ENCODE measurements at places on chromosomes 5 and 9.

GRCh38 chr9:118129541-118129940 lies 425.3 kb downstream of the TLR4 start:
- DNase-seq, result no peak

GRCh38 chr5:42851481-42851880 lies 39.8 kb upstream of the SELENOP start:
- DNase-seq, result no peak

- DNase-seq, result no peak
These were observed 135.8 kb downstream of the DCP2 start for GRCh38 chr5:113112435-113112834.

GRCh38 chr5:95861864-95862561 lies 39.5 kb upstream of the GLRX start:
- no peak for DNase-seq

GRCh38 chr9:96331236-96331947 lies 29.4 kb upstream of the HSD17B3 start:
- no peak for DNase-seq

- no peak for DNase-seq
These were observed 119.5 kb upstream of the OSMR start for GRCh38 chr5:38726279-38726678.

DNA sequence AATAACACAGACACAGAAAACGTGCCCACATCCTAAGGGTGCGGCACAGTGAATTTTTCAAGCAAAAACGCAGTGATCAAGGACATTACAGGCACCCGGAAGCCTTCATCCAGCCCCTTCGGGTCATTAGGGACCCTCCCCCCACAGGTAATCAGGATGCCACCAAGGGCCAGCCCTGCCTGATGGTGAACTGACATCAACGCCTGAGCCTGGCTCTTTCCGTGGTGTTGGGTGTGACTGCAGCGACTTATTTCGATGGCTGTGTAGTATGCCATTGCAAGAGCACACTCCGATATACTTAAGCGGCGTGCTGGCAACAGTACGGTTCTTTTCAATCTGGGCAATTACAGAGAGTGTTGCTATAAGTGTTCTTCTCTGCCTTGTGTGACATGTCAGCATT lies 310.0 kb upstream of the IRX1 start:
- no peak for DNase-seq

GRCh38 chr9:115367321-115367720 lies 249.4 kb upstream of the TNC start:
- DNase-seq, result no peak

DNA sequence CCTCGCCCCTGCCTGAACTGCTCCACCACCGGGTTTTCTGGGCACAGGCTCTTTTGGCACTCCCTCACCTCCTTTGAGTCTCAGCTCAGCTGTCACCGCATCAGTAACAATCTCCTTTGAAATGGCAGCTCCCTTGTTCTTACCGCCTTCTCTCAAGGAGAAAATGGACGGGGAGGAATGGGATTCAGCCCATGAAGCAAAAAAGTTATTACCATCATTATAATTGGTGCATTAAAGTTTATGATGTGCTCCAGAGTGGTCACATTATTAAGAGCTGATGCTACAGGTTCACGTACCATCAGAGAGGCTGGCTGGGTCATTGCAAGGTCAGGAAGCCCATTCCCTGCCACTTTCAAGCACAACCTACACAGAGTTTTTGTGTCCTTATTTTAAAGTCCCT lies 344.7 kb downstream of the AGTPBP1 start:
- DNase-seq, result no peak

DNA sequence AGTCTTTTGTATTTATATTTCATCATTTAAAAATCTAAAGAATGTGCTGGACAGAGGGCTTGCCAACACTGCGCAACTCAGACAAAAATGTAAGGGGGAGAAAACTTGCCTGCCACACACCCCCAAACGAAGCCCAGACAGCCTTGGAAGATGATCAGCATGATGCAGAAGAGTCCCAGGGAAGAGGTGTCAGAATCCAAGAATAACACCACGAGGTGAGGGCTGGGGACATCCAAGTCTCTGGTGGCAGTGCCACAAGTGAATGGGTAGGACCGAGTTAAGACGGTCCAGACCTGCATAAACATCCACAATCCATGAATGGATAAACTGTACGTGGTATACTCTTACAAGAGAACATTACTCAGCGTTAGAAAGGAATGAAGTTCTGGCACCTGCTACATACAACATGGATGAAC lies 10.4 kb downstream of the EPB41L4B start:
- no peak for DNase-seq

DNA sequence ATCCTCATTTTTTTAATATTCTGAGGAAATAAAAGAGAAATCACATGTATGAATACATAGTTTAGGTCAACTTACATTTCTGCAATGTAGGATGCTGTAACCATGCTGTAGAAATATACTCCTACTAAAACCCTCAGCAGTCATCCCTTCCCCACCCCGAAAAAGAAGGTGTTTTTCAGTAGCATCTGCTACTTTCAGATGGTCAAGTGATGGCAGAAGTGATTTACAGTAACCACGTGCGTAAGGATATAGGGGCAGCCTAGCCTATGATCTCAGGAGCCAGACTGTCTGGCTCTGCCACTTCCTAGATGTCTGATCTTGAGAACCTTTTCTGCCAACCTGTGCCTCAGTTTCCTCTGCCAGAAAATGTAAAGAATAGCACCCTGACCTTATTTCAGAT lies 26.0 kb upstream of the SYK start:
- no peak for DNase-seq

- no peak for DNase-seq
These were observed 51.4 kb downstream of the ALDH7A1 start for GRCh38 chr5:126543660-126544059.

DNA sequence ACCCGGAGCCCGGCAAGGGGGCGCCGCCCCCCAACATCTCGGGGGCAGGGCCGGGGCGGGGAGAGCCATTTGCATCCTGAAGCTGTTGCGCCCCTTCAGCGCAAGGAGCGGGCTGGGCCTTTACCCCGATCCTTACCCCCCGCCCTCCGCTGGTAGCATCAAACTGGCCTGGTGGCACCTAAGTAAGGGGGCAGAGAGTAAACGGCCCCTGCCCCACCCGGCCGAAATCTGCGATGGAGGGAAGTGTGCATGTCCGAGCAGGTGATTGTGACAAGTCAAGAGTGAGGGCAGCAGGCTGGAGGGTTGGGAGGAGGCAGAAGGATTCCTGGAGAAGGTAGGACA lies 101.2 kb downstream of the ESM1 start:
- DNase-seq, result no peak

GRCh38 chr9:6414247-6414641 lies 1.2 kb downstream of the UHRF2 start:
- DNase-seq, result no peak

DNA sequence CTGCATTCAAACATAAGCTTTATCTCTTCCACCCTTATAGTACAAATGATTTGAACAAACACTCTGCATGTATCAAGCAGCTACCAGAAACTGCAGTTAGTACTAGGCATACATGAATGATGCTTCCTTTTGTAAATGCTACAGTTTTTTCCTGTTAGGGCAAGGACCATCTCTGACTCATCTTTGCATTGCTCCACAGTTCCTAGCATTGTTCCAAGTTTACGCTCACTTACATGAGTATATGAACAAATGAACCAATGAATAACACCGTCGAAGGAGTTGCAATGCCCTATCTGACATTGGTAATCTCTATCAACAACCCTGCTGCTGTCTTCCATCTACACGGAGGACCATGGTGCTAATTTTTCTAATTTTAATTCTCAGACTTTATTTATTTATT lies 2.1 kb upstream of the ALDH7A1 start:
- no peak for DNase-seq

- DNase-seq, result no peak
These were observed 87.6 kb upstream of the IL33 start for GRCh38 chr9:6128030-6128429.

GRCh38 chr9:36074870-36075532 lies 38.3 kb downstream of the RECK start:
- DNase-seq, result peak; percentile 77

DNA sequence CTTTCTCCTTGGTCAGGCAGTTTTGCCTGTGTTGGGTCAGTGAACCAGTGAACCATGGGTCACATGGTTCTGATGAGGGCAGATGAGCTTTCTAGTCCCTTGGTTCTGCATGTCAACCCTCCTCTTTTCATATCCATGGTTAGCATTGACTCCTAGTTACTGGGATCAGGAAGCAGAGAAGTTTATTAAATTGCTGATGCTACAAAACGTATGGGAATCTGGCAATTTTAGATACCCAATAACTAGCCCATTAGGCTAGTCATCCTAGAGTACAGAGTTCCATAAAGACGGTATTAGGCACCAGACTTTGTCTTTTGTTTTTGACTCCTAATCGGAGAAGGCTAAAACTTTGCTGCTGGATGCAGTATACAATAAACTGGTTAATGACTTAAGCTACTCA lies 273.1 kb downstream of the ATPSCKMT start:
- no peak for DNase-seq

- DNase-seq, result no peak
These were observed 4.6 kb downstream of the ARAP3 start for GRCh38 chr5:141677415-141677814.

GRCh38 chr9:135437259-135437658 lies 42.3 kb upstream of the PPP1R26 start:
- no peak for DNase-seq

DNA sequence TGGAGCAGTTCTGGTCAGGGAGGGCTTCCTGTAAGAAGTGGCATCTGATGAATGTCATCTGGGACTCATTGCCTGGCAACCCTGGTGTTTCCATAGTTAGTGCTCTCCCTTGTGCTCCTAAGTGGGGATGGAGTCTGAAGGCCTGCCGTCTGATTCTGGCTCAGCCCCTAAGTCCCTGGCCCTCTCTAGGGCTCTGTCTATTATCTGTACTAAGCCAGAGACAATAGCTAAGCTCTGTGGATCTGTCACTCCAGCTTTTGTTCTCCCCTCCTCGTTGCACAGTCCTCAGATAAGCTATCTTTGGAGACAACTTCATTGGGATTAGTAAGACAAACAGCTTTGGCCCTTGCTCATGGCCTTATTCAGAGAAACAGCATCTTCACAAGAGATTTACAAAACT lies 30.6 kb upstream of the TTC1 start:
- DNase-seq, result no peak

GRCh38 chr5:122154491-122154890 lies 25.1 kb downstream of the ZNF474 start:
- no peak for DNase-seq

DNA sequence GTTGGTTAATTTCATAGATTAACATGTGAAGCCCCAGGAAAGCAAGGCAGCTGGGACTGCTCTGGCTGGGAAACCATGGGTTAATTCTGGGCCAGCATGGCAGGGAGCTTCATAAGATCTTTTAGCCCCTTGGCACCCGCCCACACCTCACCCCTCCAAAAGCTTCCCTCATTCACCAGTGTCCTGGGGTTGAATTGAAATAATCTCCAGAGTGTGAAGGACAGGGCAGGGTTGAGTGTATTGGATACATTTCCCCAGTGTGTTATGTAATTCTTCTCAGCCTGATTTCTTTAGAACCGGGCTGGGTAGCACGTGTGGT lies 19.4 kb downstream of the WNT8A start:
- DNase-seq, result no peak

DNA sequence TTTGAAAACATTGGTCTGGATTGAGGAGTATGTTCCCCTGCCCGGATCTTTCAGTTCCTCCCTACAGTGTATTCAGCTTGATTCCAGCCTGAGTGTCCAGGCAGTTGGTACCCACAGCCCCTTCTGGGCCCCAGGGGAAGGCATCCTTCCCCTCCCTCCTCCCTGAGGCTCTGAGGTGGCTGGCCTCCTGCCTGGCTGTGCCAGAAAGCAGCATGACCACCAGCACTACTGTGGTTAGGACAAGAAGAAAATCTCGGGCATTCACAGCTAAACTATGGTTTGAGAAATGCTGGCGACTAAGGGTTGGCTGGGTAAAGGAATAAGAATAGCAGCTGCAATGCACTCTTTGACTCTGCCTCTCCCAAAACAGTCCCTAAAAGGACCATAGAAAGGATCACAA lies 84.6 kb upstream of the LIFR start:
- no peak for DNase-seq

GRCh38 chr9:4600368-4600767 lies 61.7 kb upstream of the PLPP6 start:
- no peak for DNase-seq

DNA sequence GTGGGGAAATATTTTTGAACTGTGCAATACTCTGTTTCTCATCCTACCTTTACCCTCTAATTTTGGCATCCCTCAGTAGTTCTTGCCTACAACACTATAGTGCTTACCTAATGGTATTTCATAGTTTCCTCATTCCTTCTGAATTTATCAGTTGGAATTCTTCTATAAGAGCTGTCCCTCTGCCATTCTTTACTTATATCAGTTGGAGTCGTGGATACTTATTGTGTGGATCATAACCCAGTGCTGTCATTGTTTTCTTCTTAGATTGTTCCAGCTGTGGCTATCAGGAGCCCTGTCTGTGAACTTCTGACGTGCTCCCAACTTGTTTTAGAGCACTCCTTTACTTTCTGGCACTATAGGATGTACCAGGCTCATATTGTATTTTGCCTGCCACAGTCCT lies 146.1 kb upstream of the OTULINL start:
- DNase-seq, result no peak

DNA sequence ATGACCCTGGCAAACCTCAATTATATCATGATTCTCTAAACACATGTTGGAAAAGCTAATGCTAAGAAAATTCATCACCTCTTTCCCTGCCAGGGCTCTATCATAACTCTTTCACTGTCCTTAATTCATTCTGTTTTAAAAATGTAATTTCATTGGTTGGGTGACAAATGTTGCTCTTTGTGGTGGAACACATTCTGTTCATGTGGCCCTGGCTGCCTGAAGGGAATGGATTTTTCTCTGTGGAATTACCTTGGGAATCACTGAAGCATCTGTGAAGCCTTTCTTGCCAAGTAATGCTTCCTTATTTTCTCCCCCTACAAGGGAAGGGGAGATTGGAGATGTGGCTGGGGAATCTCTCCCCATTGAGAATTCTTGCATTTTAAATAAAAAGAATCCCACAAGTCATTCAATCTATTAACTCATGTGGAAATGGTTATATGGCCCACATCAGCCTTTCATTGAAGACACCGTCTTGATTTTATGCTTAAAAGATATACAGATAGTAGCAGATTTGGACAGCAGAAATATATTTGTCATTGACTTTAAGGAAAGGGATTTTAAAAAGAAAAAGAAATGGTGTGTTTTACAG lies 201.8 kb upstream of the NMUR2 start:
- DNase-seq, result no peak

DNA sequence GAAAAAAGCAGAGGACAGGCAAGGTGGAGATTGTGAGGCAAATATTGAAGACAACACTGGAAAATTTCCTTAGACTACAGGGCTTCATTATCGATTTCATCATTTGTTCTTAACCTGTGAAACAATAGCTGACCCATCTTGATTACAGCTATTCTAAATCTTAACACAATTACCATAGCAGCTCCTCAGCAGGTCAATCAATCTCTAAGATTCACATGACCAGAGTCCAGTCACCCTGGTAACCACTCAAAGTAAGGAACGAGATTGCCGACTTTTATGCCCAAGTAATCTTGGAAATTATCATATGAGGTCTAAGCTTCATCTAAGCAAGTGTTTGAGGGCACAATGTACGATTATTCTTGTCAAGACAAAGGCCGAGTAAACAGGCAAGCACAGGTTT lies 93.8 kb downstream of the TTC39B start:
- no peak for DNase-seq
